ENCODE measurements at places on chromosomes 4 and X.

GRCh38 chr4:185033950-185034349 is 15.7 kb downstream of the HELT start:
- peaks cover 2% of the 10 kb centered on the region for H3K36me3 ChIP-seq
- no peak overlapping the region for H3K4me3 ChIP-seq
- 0 out of 2 replicates have a peak, but pooled peaks cover 2% of the 10 kb centered on the region for H3K4me1 ChIP-seq
- no peak for DNase-seq
- H3K27ac ChIP-seq, result no peak overlapping the region

DNA sequence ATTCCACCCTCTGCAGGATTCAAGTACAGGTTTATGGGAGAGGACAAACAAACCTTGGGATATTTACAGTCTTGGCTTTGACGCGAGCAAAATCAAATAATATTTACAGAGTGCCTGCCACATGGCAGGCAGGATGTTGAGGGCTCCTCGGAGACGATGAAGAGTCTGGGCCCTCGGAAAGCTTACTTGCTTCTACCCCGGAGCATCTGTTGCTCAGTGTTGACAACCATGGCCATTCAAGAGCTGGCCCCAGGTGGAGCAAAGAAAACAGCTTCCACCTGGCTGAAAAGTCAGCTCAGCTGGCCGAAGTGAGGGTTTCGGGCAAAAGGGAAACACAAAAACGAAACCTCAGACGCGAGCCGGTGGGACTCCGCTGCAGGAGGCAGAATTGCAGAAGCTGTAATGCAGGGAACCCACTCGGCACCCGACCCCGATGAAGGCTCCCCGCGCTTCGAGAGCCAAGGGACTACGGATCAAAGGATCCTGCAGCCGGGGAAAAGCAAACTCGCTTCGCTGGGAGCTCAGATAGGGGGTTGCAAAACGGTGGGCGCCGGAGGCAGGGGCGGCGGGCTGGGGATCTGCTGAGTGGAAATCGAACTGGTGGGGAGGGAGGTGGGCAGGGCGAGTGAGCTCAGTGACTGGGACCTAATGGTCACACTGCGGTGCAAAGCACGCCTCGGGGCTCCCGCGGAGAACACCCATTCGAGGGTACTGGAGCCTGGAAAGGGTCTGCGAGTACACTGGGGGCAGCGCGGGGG is 805 bp downstream of the ATP8A1 start:
- H3K4me3 ChIP-seq, result peak overlapping the region; percentile 86
- peaks cover 2% of the 10 kb centered on the region for H3K27me3 ChIP-seq
- peak; percentile 40 for DNase-seq
- H3K4me1 ChIP-seq, result peaks cover 52% of the 10 kb centered on the region
- H3K36me3 ChIP-seq, result peaks cover 18% of the 10 kb centered on the region

- no peak for DNase-seq
- H3K27me3 ChIP-seq, result no peaks in the 10 kb centered on the region
- peaks cover 8% of the 10 kb centered on the region for H3K36me3 ChIP-seq
- H3K27ac ChIP-seq, result no peak overlapping the region
- H3K4me1 ChIP-seq, result peaks cover 24% of the 10 kb centered on the region
Observed at GRCh38 chr4:83704786-83705185, 168.9 kb downstream of the GPAT3 start.

DNA sequence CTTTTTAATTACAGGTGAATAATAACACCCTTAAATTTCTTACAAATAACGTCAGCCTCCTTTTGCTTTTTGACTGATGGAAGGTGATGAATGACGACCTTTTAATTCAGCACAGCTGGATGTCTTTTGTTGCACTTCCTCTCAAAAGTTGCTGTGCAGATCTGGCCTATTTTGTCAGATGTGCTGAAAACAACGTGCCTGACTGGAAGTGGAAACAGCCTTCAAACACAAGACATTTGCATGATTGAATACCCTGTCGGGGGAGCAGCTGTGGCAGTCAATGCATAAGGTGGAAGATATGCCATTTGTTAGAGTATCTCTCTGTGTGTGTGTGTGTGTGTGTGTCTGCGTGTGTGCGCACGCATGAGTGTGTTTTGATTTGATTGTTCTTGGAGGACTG is 579.7 kb downstream of the SPRY1 start:
- peaks cover 39% of the 10 kb centered on the region for H3K4me1 ChIP-seq
- peaks cover 61% of the 10 kb centered on the region for H3K36me3 ChIP-seq
- H3K27ac ChIP-seq, result peak overlapping the region; percentile 81

DNA sequence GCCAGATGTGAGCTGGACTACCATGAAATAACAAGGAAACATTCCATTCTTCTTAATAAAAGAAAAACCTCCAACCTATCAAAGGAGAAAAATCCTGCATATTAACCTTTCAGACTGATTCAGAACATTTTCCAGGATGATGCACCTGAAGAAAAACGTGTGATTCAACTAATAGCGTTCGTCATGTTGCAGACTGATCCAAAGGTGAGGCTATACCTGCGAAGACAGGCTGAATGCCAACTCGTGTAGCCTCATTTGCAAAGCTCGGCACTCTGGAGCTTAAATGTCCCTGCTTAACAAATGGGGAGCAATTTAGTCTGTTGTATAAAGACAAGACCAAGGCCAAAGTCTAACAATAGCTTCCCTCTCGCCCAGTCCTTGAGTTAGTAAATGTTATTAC is 172.0 kb upstream of the NOCT start:
- H3K27me3 ChIP-seq, result no peaks in the 10 kb centered on the region
- H3K4me1 ChIP-seq, result peaks cover 21% of the 10 kb centered on the region
- H3K27ac ChIP-seq, result no peak overlapping the region
- no peaks in the 10 kb centered on the region for H3K36me3 ChIP-seq

- no peaks in the 10 kb centered on the region for H3K27me3 ChIP-seq
- no peak overlapping the region for H3K27ac ChIP-seq
- no peak for DNase-seq
- no peak overlapping the region for H3K4me3 ChIP-seq
- no peaks in the 10 kb centered on the region for H3K4me1 ChIP-seq
- H3K36me3 ChIP-seq, result no peaks in the 10 kb centered on the region
Observed at GRCh38 chr4:96543346-96543745, 703.5 kb downstream of the PDHA2 start.

DNA sequence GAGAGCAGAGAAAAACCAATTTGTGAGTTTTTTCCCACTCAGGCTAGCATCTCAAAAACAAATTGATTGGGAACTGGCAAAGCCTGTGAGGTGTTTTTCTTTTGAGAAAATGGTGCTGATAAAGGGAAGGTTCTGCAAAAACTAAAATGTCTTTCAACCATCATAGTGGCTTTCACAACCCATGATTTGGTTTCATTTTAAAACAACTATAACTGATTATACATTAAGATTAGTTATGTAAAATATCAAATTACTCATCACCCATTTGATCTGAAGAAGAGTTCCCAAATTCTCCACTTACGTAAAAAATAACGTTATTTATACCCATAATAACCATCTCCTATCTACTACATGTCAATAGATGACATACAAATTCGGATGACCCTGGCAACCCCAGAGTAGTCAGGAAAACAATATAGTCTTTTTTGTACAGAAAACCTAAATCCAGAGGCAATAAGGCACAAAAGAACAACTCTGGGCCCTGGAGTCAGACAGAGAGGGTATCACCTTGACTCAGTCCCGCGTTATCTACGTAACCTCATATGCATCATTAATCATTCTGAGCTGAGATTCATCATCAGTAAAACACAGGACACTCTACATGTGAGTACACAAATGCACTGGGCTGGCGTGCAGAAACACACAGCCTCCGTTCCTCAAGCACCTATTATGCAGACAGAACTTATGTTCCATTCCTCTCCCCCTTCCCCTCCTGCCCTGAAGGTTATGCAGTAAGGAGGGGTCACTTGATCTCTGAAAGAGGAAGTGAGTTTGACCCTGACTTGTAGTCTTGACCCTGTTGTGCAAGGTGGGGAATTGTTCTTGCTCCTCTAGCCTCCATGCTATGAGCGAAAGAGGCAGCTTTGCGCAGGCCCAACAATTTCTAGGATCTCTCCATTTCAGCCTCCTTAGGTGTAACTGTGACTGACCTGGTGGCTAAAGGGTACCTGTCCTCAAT is 82.2 kb downstream of the SLC9A7 start:
- peaks cover 21% of the 10 kb centered on the region for H3K36me3 ChIP-seq
- no peaks in the 10 kb centered on the region for H3K27me3 ChIP-seq
- peaks cover 5% of the 10 kb centered on the region for H3K4me1 ChIP-seq
- no peak overlapping the region for H3K27ac ChIP-seq
- H3K4me3 ChIP-seq, result no peak overlapping the region
